ENCODE measurements at places on chromosomes 5 and 9. TPM values are rescaled to one million over a fixed set of nuclear protein-coding genes. Genes with fewer than 3 reads are reported as not detected.

- no peak for DNase-seq
Observed at GRCh38 chr5:75666801-75667200, 50.4 kb downstream of the POC5 start.

GRCh38 chr5:67809589-67809988, 406.0 kb upstream of the PIK3R1 start:
- DNase-seq = no peak

GRCh38 chr5:134512661-134512999, 12.8 kb upstream of the JADE2 start:
- no peak for DNase-seq

DNA sequence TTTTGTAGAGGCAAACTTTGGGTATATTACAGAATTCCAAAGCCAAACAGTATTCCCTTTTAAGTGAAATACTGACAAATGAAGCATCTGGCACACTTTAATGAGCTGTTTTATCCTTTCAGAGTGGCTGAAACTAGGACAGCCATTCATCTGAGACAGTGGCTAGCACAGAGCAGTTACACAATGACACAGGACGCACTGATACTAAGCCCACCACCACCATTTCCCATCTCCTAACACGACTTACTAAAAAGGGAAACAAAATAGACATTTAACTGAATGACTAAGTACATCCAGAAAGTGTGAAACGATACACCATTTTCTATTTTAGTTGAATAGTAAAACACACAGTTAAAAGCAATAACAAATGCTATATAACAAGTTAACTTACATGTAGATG, 120.4 kb upstream of the RETREG1 start:
- no peak for DNase-seq

- no peak for DNase-seq
Observed at GRCh38 chr5:61289669-61290306, 42.3 kb upstream of the ZSWIM6 start.

GRCh38 chr5:81292130-81292529, 9.3 kb upstream of the ZCCHC9 start:
- DNase-seq = no peak

DNA sequence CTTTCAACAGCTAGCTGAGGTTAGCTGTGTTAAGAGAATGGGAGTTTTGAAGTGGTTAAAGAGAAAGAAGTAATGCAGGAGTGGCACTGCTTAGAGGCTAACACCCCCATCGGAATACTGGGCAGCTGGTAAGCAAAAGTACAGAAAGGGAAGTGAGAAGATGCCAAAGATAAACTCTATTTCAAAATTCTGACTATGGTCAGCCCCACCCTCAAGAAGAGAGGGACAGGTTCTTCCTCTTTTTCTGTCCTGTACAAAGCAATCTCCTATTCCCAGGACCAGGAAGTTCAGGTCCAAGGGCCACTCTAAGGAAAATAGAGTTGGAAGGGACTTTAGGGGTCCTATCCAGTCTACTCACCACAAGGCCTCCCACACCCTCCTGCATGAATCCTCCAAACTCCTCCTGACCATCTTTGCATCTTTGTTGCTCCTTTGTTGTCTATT, 45.9 kb upstream of the JAK2 start:
- no peak for DNase-seq

DNA sequence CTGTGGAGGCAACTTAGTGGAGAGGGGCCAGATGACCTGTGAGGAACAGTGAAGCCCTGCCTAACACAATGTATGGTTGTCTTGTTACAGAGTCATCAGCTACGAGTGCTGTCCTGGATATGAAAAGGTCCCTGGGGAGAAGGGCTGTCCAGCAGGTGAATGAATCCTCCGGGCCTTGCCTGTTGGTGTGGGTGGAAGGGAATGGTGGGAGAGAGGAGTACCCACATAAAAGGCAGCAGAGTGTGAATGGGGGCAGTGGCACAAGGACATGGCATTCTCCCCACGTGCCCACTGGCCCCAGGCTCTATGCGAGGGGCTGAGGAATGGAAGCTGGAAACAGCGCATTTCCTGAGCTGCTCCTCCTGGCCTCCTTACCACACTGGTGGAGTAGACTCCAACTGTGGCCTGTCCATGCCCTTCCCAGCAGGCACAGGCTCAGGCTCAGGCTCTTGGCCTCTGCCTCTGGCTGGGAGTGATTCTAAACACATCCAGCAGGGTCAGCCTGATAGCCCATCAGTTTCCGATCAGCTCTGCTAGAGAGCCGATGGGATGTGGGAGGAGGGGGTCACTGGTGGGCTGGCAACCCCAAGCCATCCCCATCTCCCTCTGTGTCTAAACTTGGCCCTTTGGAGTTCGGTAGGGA, 15.3 kb downstream of the TGFBI start:
- DNase-seq = no peak

DNA sequence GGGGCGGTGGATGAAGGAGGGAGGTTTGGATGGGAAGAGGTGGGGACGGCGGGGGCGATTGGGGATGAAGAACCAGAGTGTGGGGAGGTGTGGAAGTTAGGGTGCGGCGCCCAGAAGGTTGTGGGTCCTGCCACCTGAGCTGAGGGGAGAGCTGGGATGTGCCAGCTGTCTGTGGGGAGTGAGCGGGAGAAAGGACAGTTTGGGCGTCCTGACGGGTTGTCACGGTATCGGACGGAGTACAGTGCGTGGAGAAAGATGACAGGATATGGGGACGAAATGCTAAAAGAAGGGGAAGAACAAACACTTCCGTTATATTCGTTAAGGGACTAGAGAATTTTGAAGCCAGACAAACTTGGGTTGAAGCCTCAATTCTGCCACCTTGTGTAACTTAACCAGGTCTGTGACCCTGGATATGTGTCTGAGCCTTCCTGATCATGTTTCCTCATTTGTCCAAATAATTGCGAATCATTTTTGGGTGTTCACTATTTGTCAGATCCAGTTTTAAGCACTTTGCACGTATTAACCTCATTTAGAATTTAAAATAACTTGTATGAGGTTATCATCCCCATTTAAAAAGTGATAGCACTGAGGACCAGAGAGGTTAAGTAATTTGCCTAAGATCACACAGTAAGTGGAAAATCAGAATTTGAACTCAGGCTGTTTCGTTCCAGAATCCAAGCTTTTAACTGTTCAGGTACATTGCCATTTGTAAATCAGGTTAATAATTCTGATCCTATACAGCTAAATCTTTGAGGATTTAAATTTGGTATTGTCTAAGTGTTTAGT, 689 bp downstream of the CNTRL start:
- no peak for DNase-seq

DNA sequence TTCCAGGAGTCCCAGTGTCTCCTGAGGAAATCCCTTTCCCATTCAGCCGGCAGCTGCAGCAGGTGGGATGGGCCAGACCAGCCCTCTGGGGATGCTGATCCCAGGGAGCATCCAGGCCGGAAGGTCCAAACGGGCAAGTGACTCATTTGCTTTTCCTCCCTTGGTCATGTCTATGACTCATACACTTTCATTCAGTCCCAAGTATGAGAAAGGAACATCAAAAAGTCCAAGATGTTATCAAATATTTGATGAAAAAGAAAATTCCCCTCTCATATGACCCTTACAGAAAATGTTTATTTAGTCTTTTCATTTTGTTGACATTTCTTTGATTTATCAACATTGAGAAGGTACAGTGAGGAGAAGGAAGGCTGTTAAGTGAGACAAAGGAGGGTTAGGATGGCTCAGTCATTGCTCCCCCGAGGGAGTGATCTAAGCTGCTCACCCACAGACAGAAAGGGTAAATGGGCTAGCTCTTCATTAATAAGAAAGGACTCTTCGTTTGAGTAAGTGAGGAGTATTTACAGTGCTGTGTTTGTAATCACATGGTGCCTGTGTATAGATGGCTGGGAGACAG, 117.6 kb upstream of the ANKRD55 start:
- peak; percentile 74 for DNase-seq

- DNase-seq = no peak
Observed at GRCh38 chr5:135599421-135600151, 20.8 kb upstream of the CXCL14 start.

- DNase-seq = no peak
Observed at GRCh38 chr9:126521551-126521950, 92.2 kb upstream of the LMX1B start.

- DNase-seq = no peak
Observed at GRCh38 chr9:78196258-78196657, 39.6 kb upstream of the CEP78 start.

- DNase-seq = no peak
Observed at GRCh38 chr9:125747765-125748445, 732 bp downstream of the PBX3 start.

DNA sequence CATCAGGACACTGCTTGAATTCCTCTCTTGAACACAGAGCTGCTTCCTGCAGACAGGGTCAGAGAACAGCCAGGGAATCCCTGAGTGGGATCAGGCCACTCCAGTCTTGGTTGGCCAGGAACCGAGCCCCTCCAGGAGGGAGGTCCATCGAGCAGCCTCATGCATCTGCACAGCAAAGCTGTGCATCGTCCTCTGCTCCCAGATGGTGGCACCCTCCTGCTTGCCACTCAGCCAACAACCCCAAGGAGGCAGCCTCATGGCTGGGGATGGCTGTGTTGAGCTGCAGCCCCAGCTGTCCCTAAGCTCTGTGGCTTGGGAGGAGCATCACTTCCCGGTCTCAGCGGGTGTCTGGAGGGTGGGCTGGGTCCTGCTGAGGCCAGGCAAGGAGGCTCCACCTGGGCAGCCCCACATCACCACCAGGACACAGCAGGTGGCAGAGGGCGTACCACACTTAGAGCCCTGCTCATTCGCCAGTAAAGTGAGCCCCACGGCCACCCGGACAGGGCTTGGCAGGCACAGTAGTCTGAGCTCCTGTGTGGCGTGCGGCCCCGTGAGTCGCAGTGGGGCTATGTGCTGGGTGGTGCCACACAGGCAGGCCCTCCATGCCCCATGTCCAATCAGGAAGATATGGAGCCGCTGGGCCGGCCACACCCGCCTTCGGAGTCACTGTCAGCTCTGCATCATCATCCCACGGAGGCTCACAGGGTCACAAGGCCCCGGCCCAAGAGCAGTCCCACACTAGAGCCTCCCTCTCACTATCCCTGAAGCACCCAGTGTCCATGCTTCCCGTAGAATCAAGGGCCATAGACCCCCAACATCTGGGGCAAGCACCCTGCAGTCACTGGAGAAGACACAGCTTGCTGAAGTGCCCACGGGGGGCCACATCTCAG, 11.9 kb downstream of the LPCAT1 start:
- no peak for DNase-seq

- DNase-seq = no peak
Observed at GRCh38 chr9:135301271-135302263, 178.0 kb upstream of the PPP1R26 start.

GRCh38 chr5:35857606-35858205, 1.0 kb downstream of the IL7R start:
- DNase-seq = no peak

- DNase-seq = no peak
Observed at GRCh38 chr5:76674330-76675066, 41.4 kb upstream of the F2R start.

- no peak for DNase-seq
Observed at GRCh38 chr5:83097689-83098231, 20.4 kb downstream of the XRCC4 start.

DNA sequence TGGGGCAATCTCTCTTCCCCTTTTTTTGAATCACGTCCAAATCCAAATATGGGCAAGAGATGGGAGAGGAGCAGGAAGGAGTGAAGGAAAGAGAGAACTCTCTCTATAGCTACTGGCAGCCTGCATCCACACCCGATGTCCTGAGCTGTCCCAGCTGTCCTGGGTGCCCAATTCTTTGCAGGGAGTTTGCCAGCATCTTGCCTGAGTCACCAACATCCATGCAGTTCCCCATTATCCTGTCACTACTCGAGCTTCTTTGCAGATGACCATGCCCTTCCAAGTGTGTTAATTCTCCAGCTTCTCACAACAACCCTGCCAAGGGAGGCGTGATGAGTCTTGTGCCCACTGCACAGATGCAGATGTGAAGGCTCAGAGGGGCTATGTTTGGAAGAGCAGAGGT, 127.1 kb downstream of the NSG2 start:
- DNase-seq = no peak

GRCh38 chr9:135370411-135371375, 108.9 kb upstream of the PPP1R26 start:
- no peak for DNase-seq

GRCh38 chr5:138978581-138978980, 103.4 kb upstream of the LRRTM2 start:
- no peak for DNase-seq

The PHF24 gene
- 0.08 TPM for total RNA-seq

The DUSP1 gene
- total RNA-seq = 79.9 TPM

The PAPPA gene
- total RNA-seq = 1.2 TPM

The NINJ1 gene
- total RNA-seq = 26.7 TPM

Data from Panc1 (cell line).